ENCODE measurements at places on chromosomes 13 and 19.

GRCh38 chr19:13164343-13165161 is 14.3 kb downstream of the IER2 start:
- no peak for DNase-seq

DNA sequence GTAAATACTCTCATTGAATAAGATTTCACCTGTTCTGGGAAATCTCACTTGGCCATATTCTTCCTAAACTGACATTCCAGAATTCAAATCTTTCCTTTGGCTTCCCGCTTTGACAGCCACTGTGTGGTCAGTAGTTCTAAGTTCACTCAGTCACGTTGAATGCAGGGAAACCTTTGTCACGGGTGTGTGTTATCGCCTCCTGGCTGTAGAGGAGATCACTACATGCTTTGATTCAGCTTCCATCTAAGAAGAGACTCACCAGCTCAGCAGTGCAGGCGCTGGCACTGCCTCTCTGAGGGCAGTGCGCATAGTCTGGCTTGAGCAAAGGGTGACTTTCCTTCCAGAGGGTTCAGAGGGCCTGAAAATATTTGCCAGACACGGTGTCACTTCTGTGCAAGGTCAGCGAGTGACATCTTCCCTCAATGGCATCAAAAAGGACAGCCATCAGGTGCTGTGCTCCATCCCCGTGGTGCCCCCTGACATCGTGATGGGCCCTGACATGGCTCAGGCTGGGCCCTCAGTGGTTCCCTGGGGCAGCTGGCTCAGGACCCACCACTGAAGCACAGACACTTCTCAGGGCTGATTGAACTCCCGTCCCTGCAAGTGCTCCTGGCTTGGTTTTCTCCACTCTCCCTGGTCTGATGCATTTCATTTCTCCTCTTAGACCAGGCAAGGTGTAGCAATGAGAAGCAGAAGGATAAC is 635.4 kb upstream of the ARGLU1 start:
- DNase-seq = no peak

DNA sequence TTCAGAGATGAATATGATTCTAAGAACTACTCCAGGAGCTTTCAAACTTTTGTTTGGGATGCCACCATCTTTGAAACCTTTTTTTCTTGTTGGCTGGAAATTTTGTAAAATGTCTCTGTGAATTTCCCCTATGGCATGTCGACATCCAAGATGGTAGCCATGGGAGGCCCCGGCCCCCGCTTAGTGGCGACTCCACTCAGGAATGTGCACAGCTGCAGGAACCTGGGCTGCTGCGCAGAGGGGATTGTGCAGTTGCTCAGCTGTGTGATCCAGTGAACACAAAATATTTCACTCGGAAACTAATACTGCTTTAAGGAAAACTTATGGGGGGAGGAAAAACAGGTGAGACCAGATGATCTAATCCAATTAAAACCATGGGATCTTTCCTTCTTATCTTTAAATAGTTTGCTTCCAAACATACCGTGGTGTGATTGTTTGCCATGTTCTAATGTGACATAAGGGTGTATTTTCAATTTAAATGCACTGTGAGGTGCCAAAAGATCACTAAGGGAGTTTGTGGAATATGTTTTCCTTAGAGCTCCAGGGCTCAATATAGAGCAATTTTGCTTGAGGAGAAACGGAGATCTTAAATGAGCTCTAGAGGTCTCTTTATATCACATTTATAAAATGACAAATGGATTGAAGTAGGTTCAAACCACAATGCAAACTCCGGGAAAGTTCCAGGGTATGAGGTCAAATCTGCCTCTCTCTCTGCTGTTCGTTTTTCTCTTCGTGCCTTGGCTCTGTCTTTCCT is 497.7 kb downstream of the FGF9 start:
- DNase-seq = no peak

GRCh38 chr19:441213-441836 is 19.5 kb downstream of the SHC2 start:
- DNase-seq = no peak

- DNase-seq = no peak
Observed at GRCh38 chr13:60427285-60427684, 30.3 kb downstream of the TDRD3 start.

DNA sequence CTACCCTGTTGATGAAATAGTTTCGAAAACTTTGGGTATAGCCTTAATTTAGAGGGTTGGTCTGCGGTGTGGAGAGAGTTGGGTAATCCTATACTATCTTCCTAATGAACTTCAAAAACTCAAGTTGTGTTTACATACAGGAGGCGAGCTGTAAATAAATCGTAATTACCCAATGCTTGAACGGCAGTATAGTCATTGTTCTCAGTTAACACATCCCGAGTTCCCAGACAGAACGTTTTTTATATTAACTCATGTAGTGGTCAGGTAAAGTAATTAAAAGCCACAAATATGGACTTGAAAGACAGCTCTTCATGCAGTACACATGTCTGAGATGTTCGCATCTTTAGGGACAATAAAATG is 1.5 kb downstream of the PDS5B start:
- DNase-seq = no peak

GRCh38 chr19:2300533-2300932 is 7.4 kb downstream of the LINGO3 start:
- no peak for DNase-seq

GRCh38 chr19:46179076-46179759 is 31.2 kb downstream of the IGFL2 start:
- DNase-seq = no peak

DNA sequence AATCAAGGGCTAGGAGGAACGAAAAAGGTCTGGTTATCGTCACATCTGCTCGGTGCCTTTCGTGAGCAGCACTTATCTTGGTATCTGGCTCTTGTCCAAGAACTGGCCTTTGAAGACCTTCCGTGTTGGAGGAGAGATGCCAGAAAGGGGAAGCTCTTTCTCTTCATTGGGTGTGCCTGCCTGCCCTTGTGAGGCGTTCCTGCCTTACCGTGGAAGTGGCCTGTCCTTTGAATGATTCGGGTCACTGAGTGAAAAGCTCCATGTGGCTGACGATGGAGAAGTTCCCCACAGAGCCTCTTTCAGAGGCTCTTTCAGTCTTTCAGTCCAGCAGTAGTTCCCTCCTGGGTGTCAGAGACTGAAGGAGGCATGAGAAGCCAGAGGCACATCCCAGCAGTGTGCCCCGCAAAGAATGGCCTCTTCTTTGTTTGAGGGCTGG is 121.5 kb upstream of the SLC10A2 start:
- no peak for DNase-seq

- no peak for DNase-seq
Observed at GRCh38 chr13:112034231-112034630, 32.7 kb upstream of the SOX1 start.

GRCh38 chr13:40206241-40207000 is 460.0 kb downstream of the FOXO1 start:
- DNase-seq = peak; percentile 31

GRCh38 chr13:50421473-50422130 is 406.4 kb downstream of the KCNRG start:
- DNase-seq = no peak

- DNase-seq = no peak
Observed at GRCh38 chr13:66536746-66537145, 693.4 kb downstream of the PCDH9 start.

- no peak for DNase-seq
Observed at GRCh38 chr19:39494661-39495060, 4.1 kb upstream of the DLL3 start.

DNA sequence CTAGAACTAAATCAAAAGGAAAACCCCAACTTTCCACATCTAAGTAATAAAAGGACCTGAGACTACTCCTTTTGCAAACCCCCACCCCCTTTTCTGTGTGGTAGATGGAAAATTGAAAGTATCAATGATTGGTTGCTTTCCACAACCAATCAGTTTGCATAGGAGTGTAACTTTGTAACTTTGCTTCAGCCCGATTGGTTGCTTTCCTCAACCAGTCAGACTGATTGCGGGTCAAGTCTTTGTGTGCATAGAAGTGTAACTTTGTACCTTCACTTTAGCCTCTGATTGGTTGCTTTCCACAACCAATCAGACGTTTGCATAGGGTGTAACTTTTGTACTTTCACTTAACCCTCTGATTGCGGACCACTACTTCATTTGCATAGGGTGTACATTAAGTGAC is 8.0 kb upstream of the B3GLCT start:
- DNase-seq = no peak

GRCh38 chr19:41265395-41266153 is 1.4 kb downstream of the HNRNPUL1 start:
- no peak for DNase-seq

Measured in stimulated activated CD4-positive, alpha-beta T cell treated with anti-CD3 and anti-CD28 coated beads, Interleukin-2, amount 100 ng/mL, for 48 hours (primary cell).